ENCODE measurements at places on chromosomes 6 and 20. TPM values are rescaled to one million over a fixed set of nuclear protein-coding genes. Genes with fewer than 3 reads are reported as not detected.
A peak's percentile ranks its signal among the peaks of the same experiment; 100 is the strongest.

DNA sequence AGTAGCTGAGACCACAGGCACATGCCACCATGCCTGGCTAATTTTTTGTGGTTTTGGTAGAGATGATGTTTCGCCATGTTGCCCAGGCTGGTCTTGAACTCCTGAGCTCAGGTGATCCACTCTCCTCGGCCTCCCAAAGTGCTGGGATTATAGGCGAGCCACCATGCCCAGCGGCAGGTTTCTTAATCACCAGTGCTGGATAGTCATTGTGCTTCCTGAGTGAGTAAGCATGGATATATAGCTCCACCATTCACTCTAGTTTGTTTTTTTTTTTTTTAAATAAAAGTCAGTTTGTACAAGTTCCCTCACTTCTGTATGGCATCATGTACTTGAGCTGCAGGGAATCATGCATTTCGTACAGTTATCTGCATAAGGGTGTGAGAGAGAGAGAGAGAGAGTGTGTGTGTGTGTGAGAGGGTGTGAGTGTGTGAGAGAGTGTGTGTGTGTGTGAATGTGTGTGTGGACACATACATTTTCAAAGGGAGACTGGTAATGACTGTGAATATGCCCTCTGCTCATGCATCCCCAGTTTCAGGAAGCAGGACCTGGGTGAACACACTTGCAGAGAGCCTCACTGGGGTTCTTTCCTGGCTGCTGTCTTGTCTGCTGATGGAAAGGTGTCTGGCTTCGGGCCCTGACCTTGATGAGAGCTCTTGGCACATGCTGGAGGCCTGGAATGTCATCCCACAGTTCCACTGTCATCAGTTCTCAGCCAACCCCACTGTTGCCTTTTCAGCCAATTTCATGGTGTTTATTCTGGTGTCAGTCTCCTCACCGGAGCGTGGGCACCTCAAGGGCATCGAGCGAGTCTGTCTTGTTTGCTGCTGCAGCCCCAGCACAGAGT is 65.0 kb upstream of the XRN2 start:
- peak; percentile 13 for DNase-seq

GRCh38 chr6:169719117-169719516 is 5.2 kb downstream of the PHF10 start:
- no peak for DNase-seq

DNA sequence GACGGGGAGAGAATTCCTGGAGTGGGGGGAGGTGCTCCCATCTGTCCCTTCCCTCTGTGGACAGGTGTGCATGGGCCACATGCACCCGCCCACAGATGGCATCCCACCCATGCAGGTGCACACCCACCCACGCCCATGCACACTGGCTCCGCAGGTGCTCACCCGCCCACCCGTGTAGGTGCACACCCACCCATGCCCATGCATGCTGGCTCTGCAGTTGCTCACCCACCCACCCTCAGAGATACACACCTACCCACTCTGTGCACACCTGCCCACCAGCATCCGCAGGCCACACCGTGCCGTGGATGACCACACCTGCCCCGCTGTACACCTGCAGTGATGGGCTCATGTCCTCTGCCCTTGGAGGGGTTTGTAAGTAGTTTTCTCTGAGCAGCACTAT is 132.0 kb downstream of the PHACTR3 start:
- no peak for DNase-seq

DNA sequence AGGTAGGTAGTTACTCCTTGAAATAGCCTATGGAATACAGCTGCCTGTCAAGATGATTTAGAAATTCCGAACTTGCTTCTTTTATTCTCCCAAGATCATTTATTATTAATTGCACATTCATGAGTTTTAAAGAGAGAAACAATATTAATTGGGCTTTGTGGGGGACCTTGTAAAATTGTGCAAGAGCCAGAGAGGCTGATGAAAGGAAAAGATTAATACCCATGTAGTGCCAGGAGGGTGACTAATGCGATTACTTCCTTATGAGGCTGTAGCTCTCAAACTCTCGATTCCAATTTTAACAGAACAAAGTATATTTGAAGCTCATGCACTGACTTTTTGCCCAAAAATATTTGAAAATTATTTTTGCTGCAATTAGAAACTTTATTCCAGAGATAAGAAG is 423.8 kb upstream of the ID4 start:
- DNase-seq: peak; percentile 80

GRCh38 chr6:57294862-57295445 is 22.5 kb upstream of the PRIM2 start:
- peak; percentile 82 for DNase-seq

The TUBB gene
- total RNA-seq: 120 TPM

DNA sequence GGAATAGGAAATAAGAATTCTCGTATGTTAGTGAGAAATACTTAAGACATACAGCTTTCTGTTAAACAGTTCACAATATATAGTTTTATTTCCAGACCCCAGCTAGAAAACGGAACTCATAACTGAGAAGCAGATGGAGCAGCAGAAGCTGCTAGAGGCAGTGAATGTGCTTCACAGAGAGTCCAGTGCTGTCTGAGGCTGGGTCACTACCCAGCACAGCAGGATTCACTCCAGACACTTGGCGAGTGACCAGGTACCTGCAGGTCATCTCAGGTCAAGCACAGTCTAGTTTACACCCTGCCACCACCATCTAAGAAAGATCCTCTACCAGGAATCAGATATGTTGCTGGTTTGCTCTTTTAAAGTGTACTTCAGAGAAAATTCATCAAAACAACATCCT is 243.1 kb upstream of the RAB32 start:
- no peak for DNase-seq

DNA sequence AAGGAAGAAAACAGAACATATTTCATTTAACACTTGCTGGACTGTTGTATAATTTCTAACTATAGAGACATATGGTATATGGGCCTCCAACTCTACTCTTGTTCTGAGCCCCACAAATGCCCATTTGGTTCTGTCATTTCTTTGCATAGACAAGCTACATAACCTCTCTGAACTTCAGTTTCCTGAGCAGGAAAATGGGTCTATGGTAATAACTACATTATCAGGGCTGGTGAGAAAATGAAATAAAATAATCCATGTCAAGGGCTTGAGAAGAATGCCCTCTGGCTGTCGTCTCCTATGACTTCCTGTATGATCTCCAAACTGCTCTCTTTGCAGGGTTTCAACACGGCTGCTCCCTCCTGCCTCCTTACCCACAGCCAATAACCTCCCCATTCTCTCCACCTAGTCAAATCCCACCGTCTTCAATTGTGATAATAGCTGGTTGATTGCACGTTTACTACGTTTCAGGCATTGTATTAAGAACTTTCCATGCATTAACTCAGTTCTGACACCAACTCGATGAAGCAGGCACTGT is 12.0 kb downstream of the ZCCHC3 start:
- peak; percentile 49 for DNase-seq

- DNase-seq: no peak
These were observed 17.1 kb downstream of the IFNGR1 start for GRCh38 chr6:137202078-137202477.

GRCh38 chr6:130851026-130851425 is 23.8 kb downstream of the SMLR1 start:
- DNase-seq: no peak

GRCh38 chr6:76992553-76992952 is 470.7 kb downstream of the HTR1B start:
- no peak for DNase-seq

The EYS gene
- 0.09 TPM for total RNA-seq

The NR2E1 gene
- total RNA-seq: not detected

- no peak for DNase-seq
These were observed 68.3 kb downstream of the ADTRP start for GRCh38 chr6:11710311-11710761.

- DNase-seq: no peak
These were observed 41.1 kb downstream of the TOX2 start for GRCh38 chr20:43955750-43956191.

- peak; percentile 47 for DNase-seq
These were observed 913 bp downstream of the BTN2A2 start for GRCh38 chr6:26383624-26384417.

- no peak for DNase-seq
These were observed 57.5 kb downstream of the IRF4 start for GRCh38 chr6:449057-449430.

The CABLES2 gene
- 4.3 TPM for total RNA-seq

GRCh38 chr6:85360794-85361642 is 88.9 kb upstream of the NT5E start:
- peak; percentile 92 for DNase-seq

The NRSN1 gene
- not detected for total RNA-seq

The STMND1 gene
- not detected for total RNA-seq

DNA sequence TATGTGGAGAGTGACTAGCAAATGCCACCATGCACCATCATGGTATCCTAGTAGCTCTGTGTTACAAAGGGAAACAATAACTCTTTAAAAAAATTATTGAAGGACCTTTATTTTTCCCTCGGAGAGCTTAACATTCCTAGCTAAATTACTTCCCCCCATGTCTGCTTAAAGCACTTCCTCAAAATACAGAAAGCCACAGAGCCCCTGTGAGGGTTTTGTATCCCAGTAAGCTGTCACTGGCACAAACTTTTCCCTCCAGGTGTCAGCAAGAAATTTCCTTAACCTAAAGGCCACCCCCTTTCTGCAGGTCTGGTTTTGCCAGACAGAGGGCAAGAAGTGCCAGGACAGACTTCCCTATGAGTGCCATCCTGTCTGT is 340.0 kb upstream of the PRDM1 start:
- DNase-seq: no peak

GRCh38 chr6:53302678-53303360 is 45.9 kb downstream of the ELOVL5 start:
- DNase-seq: peak; percentile 95

GRCh38 chr6:2658788-2659187 is 91.9 kb downstream of the MYLK4 start:
- no peak for DNase-seq

DNA sequence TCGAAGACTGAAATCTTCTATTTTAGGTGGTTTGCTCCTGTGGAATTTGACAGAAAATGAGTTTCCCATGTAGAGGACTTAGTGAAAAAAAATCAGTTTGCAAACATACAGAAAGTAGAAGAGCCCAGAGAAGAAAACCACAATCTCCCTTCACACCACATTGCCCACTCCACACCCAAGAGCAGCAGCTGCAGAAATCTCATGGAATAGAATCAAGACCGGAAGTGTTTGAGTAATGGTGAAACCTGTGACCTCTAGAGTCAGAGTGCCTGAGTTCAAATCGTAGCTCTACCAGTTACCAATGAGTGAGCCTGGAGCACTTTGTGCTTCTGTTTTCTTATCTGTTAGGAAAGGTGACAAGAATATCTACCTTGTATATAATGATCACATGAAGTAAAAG is 4.6 kb downstream of the SIRPG start:
- no peak for DNase-seq

GRCh38 chr20:38336726-38337125 is 9.6 kb upstream of the LBP start:
- no peak for DNase-seq

- peak; percentile 92 for DNase-seq
These were observed 82.3 kb upstream of the CD83 start for GRCh38 chr6:14035071-14035847.

- DNase-seq: peak; percentile 9
These were observed 13.1 kb downstream of the BTNL2 start for GRCh38 chr6:32393665-32394420.

All from fibroblast of the aortic adventitia (primary cell).